ENCODE measurements at places on chromosomes 7 and 10. TPM values are rescaled to one million over a fixed set of nuclear protein-coding genes. Genes with fewer than 3 reads are reported as not detected.

- DNase-seq, result no peak
Observed at GRCh38 chr7:140605337-140605736, 35.3 kb downstream of the DENND2A start.

WASL gene
- total RNA-seq, result 5.5 TPM

WIPF3 gene
- not detected for total RNA-seq

OR13A1 gene
- not detected for total RNA-seq

GRCh38 chr10:13449296-13449695 lies 79.5 kb downstream of the BEND7 start:
- no peak for DNase-seq

DNA sequence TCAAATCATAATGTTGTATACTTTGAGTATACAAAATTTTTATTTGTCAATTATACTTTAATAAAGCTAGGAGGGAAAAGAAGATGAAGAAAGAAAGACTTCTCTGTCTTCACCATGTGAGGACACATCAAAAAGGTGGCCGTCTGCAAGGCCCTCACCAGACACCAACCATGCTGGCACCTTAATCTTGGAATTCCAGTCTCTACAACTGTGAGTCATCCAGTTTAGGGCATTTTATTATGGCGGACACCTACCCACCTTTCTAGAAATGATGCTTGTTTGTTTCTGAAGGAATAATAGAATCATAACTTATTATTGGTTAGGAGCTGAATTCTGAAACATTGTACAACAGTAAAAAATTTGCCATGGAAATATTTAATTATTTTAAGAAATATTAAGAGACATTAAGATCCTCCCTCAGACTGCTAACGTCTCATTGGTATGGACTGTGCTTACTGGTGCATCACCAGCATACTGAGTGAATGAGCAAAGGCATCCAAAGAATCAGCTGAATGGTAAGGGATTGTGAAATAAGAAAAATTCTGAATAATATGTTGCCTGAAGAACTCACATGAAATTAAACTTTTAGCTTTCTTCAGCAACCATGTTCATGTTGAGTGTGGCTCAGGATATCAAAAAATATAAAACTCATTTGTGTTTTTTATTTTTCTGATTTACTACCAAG lies 536.6 kb downstream of the HTR7 start:
- no peak for DNase-seq

AGK gene
- total RNA-seq, result 52.9 TPM

DNA sequence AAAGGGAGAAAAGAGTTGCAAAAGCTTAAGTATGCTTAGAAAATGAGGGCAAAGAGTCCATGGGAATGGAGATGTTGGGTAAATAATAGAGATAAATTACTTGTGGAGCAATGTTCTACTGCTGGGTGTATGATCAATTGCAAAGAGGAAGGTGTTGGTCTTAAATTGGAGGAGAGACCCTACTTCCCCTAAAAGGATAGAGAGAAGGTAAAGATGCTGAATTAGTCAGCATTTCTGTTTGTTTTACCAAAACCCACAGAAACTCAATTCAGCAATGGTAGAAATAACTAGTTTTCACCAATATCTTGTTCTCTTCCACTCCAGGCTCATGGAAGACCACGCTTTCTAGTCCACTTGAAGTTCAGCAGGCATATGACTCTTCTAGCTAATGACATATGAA lies 32.1 kb downstream of the ASB4 start:
- no peak for DNase-seq

Measured in activated CD4-positive, alpha-beta T cell treated with anti-CD3 and anti-CD28 coated beads for 36 hours (primary cell).